ENCODE measurements at places on chromosomes 1 and 21. TPM values are rescaled to one million over a fixed set of nuclear protein-coding genes. Genes with fewer than 3 reads are reported as not detected.

The RIPPLY3 gene
- not detected for total RNA-seq

The ARPC5 gene
- 257 TPM for total RNA-seq

The AK5 gene
- total RNA-seq = 7.0 TPM

The PSRC1 gene
- total RNA-seq = 34.5 TPM

- DNase-seq = no peak
Observed at GRCh38 chr1:201324306-201324705, 41.0 kb downstream of the PKP1 start.

DNA sequence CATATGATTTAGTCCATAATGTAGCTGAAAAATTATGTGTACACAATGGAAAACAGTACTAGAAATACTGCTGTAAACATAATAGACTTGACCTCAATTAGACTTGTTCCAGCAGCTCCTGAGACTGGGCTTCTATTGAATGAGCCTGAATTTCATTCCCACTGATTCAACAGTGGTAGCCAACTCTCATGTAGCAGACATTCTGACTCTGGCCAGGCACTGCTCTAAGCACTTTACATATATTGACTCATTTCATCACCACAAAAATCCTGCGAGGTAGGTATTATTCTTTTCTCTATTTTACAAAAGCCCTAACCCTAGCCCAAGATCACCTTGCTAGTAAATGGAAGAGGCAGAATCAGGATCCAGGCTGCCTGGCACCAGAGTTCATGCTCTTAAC lies 12.8 kb upstream of the CTSS start:
- no peak for DNase-seq

DNA sequence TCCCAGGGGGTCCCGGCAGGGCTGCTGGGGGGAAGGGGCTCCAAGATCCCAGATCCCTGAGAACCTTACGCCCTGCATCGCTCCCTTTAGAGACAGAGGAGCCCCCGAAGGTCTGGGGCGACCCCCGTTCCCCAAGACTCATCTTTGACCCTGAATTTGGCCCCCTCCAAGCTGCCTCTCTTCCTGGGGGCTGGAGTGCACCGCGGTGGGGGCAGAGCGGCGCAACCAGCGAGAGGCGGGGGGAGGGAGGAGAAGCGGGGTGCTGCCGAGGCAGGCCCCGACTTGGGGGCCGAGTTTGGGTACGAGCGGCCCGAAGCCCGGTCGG lies 5.4 kb upstream of the PLEKHG5 start:
- DNase-seq = no peak

DNA sequence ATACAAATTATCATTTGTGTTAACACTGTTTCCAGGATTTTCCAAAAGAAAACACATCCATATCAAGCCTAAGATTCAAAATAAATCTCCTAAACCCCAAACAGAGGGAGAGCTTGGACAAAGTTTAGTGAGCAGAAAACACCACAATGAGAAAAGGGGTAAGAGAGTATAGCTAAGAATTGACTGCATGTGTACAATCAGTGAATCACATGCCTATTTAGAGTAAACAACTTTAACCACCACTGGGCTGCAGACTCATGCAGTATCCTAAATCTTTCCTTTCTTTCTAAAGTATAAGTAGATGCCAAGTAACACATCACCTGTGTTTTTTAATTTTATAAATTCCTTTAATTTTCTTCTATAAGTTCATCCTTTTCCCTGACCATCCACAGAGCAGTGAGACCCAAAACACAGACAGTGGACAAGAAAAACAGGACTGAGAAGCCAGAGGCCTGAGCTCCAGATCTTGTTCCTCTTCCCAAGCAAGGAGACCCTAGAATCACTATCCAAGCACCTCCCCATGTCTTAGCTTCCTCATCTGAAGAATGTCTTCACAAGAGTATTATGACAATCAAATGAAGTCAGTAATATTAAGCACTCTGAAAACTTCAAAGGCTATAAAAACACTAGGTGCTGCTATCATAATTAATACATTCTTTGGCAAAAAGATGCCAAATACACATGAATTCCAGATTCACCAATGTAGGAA lies 93.1 kb downstream of the VAV3 start:
- no peak for DNase-seq

GRCh38 chr1:210586771-210587170 lies 258.1 kb downstream of the HHAT start:
- DNase-seq = no peak

GRCh38 chr1:33893147-33893830 lies 29.4 kb downstream of the HMGB4 start:
- no peak for DNase-seq

DNA sequence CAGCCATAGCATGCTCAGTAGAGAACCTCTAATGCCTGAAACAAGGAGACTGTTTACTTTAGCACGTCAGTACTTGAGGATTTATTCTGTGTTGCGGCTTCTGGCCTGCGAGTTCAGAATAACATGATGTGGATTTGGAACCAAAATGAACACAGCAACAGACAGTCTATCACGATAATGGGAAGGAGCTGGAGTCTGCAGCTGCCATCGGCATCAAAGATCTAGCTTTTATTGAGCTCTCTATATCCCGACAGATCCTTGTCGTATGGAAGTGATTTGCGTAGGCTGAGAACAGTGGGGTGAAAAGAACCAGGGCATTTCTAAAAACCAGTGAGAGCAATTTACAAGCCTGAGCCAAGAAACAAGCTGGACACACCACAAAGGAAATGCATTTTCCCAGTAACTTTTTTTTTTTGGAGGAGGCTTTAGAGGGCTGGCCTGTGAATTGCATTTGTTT lies 294.2 kb downstream of the KIF26B start:
- no peak for DNase-seq

- no peak for DNase-seq
Observed at GRCh38 chr21:42969193-42969600, 5.2 kb upstream of the PKNOX1 start.

DNA sequence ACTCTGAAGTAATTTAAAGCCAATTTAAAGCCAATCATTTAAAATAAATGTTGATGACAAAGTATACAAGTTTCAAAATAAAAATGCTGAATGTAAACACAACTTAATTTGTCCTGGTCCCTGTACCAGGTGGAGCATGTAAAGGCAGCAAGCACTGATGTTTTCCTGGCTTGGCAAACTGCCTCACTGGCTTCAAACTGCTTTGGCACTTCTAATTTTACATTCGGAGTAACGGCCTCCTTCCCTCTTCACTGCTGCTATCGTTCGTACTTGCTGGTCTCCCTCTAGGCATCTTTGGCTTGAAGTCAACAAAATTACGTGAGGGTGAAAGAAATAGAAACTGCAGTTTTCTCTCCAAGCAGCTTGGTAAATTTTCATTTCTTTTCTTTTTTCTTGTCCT lies 287.9 kb downstream of the LTN1 start:
- no peak for DNase-seq

DNA sequence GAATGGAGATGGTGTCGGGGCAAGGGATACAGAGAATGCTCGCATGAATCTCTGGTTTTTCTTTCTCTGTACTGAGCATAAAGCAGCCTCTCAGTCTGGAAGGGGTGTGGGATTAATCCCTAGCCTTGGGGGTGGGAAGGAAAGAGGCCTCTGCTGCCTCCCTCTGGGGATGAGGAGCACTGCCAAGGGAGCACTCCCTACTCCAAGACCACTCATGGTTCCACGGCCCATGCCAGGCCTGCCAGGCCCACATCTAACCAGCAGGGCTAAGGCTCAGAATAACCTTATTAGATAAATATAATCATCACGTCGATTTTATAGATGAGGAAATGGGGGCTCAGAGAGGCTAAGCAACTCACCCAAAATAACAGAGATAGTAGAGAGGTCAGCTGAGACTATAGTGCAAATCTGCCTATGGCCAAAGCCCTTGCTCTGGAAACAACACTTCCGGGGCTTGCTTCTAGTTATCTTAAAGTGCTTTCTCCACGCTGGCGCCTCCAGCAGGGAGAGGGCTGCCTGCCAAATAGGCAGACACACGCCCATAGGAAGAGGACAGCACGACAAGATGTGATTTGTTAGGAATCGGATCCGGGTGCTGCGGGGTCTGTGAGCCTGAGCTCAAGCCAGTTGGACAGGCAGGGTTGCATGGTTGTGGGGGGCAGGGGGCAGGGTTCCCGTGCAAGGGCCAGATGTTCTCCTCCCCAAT lies 522 bp downstream of the TEX35 start:
- no peak for DNase-seq

DNA sequence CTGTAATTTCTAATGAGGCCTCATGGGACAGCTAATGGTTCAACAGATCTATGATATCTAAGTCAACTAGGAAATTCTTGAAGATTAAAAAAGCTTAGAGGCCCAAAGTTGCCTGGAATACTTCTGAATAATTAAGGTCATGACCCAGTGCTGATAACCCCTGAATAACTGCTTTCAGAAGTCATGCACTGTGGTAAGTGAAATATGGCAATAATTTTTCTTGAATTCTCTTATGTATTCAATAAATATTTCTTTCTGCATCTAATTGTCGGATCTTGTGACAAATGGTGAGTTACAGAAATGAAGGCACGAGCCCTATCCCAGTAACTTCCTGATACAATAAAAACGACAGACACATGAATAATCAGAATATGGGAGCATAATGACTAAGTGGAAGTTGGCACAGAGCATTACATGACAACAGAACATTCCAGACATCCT lies 219.3 kb upstream of the GREM2 start:
- DNase-seq = no peak
